A549 treated with ZK216348 at 1 μM for 4 hours (cell line): ENCODE measurements at places on chromosomes 5 and 9. TPM values are rescaled to one million over a fixed set of nuclear protein-coding genes. Genes with fewer than 3 reads are reported as not detected.

Gene PCDHAC1
- 1.8 to 2.7 TPM (median 2.0 TPM) in 5 replicates for total RNA-seq

Gene HMMR
- 16.3 to 31.5 TPM (median 26.2 TPM) in 5 replicates for total RNA-seq

Gene SET
- 388 to 686 TPM (median 407 TPM) in 5 replicates for total RNA-seq

Gene OR1J2
- not detected in 5 replicates for total RNA-seq

Gene BARHL1
- total RNA-seq = not detected in 5 replicates

Gene SOX30
- total RNA-seq = not detected in 5 replicates
